Activated CD8-positive, alpha-beta T cell treated with anti-CD3 and anti-CD28 coated beads for 36 hours (primary cell): ENCODE measurements at places on chromosomes 12 and 14. TPM values are rescaled to one million over a fixed set of nuclear protein-coding genes. Genes with fewer than 3 reads are reported as not detected.
A peak's percentile ranks its signal among the peaks of the same experiment; 100 is the strongest.

Gene VRTN
- not detected for total RNA-seq

Gene CLECL1
- total RNA-seq: 8.5 TPM

Gene NCAPD2
- 195 TPM for total RNA-seq

Gene PLXNC1
- total RNA-seq: 8.8 TPM

- DNase-seq: no peak
Observed at GRCh38 chr12:112096070-112096469, 12.5 kb downstream of the NAA25 start.

- no peak for DNase-seq
Observed at GRCh38 chr12:29649722-29650121, 134.0 kb downstream of the TMTC1 start.

DNA sequence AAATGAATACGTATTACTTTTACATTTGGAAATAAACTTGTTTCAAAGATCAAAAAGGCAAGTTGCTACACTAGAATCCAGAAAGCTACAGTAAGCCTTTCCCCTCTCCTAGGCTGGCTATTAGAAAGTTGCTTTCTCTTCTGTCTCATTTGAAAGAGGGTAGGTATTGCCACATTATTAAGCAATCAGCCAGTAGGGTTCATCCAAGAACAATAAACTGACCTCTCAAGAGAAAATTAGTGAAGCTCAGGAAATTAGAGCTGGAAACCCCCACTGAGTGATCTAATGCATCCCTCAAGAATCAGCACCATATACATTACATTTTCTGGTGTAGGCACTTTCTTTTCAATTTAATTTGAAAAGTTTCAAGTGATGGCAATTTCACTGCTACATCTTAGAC lies 4.5 kb upstream of the TMEM233 start:
- DNase-seq: no peak

DNA sequence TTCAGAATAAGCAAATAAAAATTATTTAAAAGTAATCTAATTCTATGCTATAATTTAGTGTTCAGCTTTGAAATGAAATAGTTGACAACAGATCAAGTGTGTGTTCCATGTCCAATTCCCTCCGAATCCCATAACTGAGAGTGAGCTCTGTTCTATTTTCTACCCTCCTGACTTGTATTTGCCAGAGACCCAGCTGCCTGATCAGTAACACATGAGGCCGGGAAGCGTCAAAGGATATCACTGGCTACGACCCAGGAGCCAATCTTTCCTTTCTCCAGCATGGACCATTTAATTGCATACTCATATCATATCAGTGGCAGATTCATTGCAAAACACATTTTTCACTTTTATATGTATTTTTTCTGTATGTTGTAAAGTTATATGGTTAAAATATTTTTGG lies 108.8 kb upstream of the TSPAN8 start:
- no peak for DNase-seq

DNA sequence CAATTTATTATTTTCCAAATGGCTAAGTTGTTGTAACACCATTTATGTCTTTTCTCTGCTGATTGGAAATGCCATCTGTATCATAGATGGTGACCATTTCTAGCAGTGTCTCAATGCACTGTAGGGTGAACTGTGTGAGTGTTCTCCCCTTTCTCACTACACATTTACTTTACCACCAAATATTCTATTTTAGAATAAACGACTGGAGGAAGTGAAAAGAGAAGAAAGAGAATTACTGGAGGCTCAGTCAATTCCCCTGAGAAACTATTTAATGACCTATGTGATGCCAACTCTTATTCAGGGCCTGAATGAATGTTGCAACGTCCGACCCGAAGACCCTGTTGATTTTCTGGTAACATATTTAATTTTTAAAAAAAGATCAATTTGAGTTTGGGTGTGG lies 15.5 kb upstream of the PAPOLA start:
- no peak for DNase-seq

- DNase-seq: peak; percentile 22
Observed at GRCh38 chr14:98018628-98019027, 1221.4 kb downstream of the VRK1 start.

GRCh38 chr12:233615-233968 lies 19.6 kb upstream of the SLC6A12 start:
- no peak for DNase-seq

- DNase-seq: no peak
Observed at GRCh38 chr12:88617352-88617751, 37.1 kb upstream of the KITLG start.

DNA sequence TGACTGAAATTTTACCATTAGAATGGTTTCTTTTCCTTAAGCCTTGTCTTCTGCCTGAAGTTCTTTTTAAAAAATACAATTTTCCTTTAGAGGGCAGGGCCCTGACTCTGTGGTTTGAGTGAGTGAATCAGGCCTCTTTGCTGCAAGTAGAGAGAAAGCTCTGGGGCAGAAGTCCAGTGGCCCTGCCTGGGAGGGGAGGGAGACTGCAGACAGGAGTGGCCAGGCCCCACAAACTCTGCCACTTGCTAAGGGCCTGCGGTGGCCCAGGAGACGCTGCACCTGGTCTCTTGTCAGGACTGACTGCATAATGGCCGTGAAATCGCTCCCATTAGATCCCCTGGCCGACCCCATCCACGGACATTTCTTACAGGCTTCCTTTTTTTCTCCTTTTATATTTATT lies 25.5 kb downstream of the TSPAN11 start:
- DNase-seq: no peak

DNA sequence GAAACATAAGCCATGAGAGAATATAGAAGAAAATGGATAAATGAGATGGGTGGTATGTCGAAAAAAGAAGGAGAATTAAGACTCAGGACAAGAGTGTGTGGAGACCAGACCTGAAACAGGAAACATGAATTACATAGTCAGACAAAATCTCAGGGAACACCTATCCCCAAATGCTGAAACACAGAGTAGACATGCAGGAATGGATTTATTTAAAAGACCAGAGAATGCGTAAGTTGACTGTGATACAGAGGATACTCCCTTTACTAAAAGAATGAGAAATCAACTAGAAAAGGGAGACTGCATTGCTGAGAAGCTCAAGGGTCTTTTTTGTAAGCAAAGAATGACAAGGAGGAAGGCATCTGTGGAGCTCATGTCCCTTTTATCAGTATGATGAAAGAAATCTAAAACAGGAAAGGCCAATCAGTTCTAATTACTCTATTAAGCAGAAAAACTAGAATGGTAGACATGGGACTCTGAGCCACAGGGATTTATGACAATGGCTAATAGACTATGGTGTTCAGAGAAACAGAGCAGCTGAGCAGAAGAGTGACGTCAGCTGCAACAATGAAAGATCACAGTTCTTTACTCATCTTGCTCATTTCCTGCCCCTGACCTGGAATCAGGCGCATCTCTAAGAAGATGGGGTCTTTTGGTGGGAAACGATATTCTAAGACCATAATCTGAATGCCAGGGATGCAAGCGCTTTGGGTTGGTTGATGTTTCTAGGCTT lies 138.9 kb upstream of the DHRS4 start:
- no peak for DNase-seq

GRCh38 chr12:754473-754820 lies 2.1 kb downstream of the WNK1 start:
- no peak for DNase-seq
